ENCODE measurements at places on chromosomes 4 and X.

DNA sequence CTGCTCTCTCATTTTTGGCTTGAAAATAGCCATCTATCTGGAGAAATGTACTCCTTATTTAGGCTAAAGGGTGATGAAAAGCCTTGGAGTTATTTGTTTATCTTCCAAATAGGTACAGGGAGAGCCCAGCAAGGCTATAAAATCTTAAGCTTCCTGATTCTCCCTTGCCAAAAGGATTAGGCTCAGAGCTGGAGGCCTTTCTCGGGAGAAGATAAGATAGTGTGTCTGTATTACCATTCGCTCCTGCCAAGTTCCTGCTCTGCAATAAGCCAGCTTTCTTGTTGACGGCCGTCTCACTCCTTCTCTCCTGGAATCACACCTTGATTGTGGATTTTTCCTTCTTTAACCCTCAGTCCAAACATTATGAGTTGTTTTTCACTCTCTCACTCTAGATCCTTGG lies 171.8 kb upstream of the TTC29 start:
- DNase-seq: no peak

- no peak for DNase-seq
Measured at GRCh38 chr4:112421911-112422310, 94.1 kb downstream of the NEUROG2 start.

- no peak for DNase-seq
Measured at GRCh38 chr4:70704931-70705182, 16.5 kb downstream of the UTP3 start.

- no peak for DNase-seq
Measured at GRCh38 chr4:94877973-94878372, 120.2 kb downstream of the BMPR1B start.

DNA sequence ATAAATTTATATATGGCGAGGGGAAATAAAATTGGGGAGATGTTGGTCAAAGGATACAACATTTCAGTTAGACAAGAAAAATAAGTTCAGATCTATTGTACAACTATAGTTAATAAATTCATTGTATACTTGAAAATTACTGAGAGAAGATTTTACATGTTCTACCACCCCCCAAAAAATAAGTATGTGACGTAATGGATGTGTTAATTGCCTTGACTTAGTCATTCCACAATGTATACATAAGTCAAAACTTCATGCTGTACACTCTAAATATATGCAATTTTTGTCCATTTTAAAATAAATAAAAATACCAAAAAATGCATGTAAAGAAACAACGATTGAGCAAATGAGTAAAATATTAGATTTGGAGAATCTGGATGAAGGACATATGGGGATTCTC lies 1.8 kb downstream of the USP11 start:
- no peak for DNase-seq

Measured in NCI-H460 (cell line).